ENCODE measurements at places on chromosomes 7 and 10.

GRCh38 chr10:62373995-62374861 lies at the start of gene ZNF365:
Gene ZNF365 (plus strand): TSS chr10:62374369. CDS start chr10:62376194, 1,825 bp downstream.
- peak; percentile 84 for DNase-seq

GRCh38 chr10:8534891-8535290 lies 480.4 kb downstream of the GATA3 start:
- DNase-seq: no peak

GRCh38 chr7:73585196-73585595 lies 6.8 kb upstream of the TBL2 start:
- DNase-seq: no peak

DNA sequence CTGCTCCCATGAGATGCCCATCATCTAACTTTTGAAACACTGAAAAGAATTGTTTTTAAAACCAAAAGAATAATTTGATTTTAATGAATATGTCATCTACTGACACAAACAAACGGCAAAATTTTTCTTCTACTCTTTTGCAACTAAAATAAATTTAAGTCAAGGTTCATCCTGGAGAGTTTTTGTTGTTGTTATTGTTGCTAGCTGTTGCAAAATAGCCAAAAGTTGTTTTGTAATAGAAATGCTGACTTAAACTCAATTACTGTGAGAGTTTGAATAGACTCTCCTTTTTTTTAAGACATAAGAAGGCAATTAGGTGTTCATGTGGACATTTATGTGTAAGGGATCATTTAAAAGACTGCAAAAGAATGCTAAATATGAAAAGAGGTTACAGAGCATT lies 146.0 kb upstream of the SEM1 start:
- DNase-seq: no peak

- DNase-seq: no peak
These were observed 123.0 kb upstream of the SEC61G start for GRCh38 chr7:54881816-54882520.

DNA sequence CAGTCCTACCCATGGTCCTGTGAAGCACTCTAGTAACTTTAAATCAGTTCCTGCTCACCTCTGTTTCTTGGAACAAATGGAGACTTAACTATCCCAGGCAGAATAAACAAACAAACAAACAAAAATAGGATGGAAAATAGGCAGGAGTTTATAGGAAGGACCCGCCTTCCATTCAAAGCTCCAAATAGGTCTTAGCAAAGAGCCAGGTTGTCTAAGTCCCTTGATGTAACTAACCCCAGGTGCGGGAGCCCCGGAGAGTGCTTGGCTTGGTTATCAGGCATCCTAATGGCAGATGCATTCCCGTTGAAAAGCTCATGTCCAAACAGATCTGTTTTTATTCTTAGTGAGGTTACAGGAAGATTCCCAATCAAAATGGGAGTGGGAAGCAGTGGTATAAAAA lies 2.2 kb downstream of the IFIT2 start:
- DNase-seq: no peak

GRCh38 chr10:11336722-11337162 lies 274.7 kb downstream of the USP6NL start:
- DNase-seq: peak; percentile 81

- DNase-seq: no peak
These were observed 123.9 kb downstream of the SEMA3C start for GRCh38 chr7:80794631-80795573.

GRCh38 chr10:4217187-4217586 lies 432.2 kb upstream of the KLF6 start:
- DNase-seq: no peak

GRCh38 chr7:20826243-20826642 lies 39.6 kb upstream of the SP8 start:
- DNase-seq: peak; percentile 70

GRCh38 chr10:6711408-6711841 lies 131.3 kb upstream of the PRKCQ start:
- no peak for DNase-seq

- DNase-seq: no peak
These were observed 442.1 kb upstream of the NRP1 start for GRCh38 chr10:33776419-33777070.

- no peak for DNase-seq
These were observed 136.2 kb upstream of the ADAM12 start for GRCh38 chr10:126524526-126524925.

- DNase-seq: peak; percentile 65
These were observed 12.7 kb upstream of the MIOS start for GRCh38 chr7:7554021-7554432.

DNA sequence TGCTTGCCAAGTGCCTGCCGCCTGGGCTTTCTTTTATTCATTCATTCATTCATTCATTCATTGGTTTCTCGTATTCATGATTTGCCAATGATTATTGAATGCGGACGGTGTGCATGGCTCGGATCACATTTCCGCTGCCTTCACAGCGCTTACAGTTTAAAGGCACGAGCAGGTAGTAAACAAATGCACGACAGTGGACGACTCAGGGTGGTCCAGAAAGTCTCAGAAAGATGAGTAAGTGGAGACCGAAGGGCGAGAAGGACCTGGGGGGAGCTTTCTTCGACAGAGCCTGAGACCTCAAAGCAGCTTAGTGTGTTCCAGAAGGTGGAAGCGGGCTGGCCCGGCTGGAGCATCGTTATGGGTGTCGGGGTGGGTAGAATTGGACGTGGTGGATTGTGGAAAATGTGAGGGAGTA lies 506 bp downstream of the MCM10 start:
- peak; percentile 39 for DNase-seq

DNA sequence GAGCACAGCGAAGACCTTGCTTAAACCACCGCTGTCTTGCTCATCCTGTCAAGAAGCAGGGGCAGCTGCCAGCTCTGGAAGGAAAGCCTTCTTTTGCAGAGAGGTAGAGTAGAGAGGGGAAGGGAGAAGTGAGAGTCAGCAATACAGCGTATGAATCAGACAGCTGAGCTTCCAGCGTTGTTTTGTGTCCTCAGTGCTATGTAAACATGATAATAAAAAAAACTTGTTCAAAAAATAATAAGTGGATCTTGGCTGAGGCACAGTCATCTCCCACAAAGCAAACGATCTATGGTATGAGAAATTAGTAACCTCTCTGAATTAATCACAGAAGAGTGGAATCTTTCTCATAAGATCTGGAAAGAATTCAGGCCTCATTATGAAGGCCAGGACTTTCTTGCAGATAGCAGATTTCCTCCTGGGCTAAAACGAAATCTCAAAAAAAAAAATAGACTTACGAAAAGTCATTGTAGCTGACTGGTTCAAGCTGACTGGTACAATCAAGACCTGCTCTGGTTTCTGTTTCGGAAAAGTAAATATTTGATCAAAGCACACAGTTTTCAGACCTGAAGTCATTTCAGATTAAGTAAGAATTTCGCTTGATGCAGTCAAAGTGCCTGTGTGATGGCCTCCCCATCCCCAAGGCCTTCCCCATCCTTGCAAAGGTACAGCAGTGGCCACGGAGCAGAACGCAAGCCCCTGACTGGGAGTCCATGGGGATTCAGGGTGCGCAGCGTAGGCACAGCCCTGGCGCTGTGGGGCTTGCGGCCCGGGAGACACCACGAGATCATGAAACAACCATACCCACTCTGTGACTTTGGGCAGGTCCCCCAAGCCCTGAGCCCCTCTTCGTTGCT lies 29.4 kb downstream of the CHST15 start:
- no peak for DNase-seq

GRCh38 chr10:31644931-31645633 lies 283.5 kb downstream of the ARHGAP12 start:
- DNase-seq: no peak

DNA sequence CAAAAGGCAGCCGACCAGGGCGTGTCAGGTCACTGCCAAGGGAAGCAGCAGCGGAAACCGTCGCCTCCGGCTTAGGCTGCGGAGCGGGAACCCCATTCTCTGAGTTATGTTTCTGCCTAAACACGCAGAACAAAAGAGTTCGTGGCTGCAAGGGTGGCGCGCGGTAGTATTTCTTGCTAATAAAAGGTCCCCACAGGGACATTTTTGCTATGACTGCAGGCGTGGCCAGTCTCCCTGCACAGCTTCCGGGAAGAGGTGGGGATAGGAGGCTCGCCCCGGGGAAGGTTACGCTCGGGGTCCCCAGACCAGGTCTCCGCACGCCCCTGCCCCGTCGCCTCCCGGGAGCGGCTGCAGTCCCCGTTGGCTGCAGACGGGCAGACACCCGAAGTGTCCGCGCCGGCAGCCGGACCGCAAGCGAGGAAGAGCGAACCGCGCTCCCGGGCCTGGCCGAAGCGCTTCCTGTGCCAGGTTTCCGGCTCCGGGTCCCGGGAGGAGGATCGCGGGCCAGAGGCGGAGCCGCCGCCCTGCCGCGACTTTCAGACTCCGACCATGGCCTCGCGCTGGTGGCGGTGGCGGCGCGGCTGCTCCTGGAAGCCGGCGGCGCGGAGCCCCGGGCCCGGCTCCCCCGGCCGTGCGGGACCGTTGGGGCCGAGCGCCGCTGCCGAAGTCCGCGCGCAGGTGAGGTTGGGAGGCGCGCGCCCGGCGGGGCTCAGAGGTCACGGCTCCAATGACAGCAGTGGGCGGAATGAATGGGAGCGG lies at the start of gene PDSS1:
TSS of gene PDSS1 (plus strand) at position 539 of the 759 bp plus-strand sequence. CDS start at position 550, 11 bp downstream.
- DNase-seq: peak; percentile 80

DNA sequence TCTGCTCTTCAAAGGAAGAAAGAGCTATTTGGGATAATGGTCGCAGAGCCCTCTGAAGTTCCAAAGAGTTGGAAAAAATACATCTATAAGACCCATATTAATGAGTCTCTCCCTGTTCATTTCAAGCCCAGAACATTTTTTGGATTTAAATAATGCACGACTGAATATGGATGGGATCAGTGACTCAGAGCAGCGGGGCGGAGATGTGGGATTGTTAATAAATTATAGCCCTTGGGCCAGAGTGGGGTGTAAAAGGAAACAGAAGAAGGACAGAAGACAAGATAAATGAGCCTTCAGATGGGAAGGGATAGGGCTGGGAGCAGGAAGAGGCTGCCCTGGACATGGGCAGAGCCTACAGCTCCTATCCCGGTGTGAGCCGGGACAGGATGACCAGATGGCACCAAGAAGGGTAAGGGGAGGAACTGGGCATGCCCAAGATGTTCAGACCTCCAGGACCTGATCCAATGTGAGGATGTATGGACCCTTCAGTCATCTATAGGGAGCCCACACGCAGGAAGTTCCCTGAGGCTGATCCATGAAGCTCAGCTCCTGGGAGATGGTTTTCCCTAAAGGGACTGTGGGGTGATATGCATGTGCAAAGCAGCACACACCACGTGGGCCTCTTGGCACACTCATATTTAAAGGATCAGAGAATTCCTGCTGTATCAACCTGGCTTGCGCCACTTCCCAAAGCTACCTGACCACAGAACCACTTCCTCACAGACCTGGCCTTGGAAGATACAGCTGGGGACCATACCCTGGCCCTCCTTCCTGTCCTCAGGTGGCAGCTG lies 96.1 kb upstream of the PLXNA4 start:
- DNase-seq: no peak

DNA sequence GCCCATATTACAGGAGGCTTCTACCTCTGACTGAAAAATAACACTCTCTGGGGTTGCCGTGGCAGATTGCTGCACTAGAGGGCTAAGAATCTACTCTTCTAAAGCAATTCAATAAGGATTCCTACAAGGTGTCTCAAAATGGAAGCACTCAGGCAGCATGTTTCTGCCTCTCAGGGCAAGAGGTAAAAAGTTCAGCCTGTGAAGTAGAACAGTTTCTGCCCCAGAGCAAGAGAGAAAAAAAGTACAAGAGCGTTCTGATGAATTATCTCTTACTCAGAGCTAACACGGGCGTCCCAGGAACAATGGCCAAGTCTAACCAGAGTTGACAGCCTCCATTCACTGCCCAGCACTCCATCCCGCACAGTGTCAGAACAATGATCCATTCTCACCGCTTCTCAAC lies 71.3 kb upstream of the TES start:
- DNase-seq: peak; percentile 65

- no peak for DNase-seq
These were observed 30.4 kb upstream of the ADD3 start for GRCh38 chr10:109977382-109977806.

DNA sequence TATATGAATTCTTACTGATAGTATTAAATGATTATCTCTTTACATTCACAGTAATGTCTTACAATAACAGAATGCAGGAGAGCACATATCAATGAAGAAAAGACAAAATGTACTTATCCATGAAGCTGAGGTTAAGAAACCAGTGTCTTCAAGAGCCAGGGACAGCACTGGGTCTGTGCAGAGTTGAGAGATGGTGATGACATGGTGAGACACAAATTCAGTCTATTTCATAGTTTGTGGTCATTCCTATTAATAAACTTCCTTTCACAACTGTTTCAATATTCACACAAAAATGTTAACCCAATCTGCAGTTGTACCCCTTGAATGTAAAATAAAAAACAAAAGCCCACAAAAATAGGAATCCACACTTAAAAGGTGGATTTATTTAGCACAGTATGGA lies 5.3 kb upstream of the MAGI2 start:
- no peak for DNase-seq

GRCh38 chr7:143331179-143331801 lies 15.4 kb downstream of the CLCN1 start:
- no peak for DNase-seq

DNA sequence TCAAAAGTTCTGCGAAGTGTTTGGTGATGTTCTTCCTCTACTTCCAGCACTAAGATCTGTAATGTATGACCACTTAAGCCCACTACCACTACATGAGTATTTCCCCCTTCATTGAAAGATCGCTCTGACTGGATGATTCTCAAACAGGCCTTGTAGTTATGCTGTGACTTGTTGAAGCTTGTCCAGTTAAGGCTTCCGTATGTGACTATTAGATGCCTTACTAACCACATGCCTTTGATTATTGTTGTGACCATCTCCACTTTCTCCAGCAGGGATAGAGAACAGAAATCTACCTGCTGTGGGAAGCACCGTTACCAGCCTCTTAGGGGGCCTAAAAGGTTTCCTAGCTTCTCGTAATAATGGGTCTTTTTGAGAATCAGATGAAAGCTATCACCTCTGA lies 81.1 kb downstream of the NOC3L start:
- DNase-seq: no peak

DNA sequence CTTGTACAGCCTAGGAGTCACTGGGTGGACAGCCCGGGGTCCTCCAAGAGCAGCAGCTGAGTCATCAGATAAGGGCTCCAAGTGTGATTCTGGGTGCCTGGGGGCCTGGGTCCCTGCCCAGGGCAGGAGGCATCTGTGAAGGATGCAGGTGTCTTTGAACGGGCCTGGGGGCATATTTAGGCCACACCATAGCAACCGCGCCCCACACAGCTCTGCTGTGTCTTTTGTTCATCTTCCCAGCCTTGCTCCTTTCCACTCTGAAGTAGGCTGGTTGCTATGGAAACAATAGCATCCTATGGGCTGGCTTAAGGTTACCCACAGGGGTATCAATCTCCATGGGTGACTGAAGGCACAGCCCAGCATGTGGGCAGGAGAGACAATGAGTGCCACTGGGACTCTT lies 324.7 kb downstream of the TCERG1L start:
- DNase-seq: no peak

- no peak for DNase-seq
These were observed 417.2 kb upstream of the C7orf33 start for GRCh38 chr7:148173369-148173768.

DNA sequence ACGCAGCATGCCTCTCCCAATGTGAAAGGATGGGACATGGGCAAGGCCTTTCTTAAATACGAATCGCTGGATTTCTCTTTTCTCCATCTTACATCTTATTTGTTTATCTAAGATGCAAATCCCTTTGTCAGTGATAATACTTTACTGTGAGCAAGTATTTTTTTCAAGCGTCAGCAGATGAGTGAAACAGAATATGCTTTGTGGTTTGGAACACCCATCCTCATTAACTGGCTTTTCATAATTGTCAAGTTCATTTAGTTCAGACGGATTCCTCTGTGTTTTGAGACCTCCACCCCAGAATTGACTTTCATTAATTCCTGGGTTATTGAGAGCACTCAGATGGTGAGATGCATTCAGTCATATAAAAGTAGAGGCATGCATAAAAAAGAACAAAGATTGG lies 149.8 kb downstream of the NSUN6 start:
- DNase-seq: no peak
